ENCODE measurements at places on chromosomes 2 and 18. TPM values are rescaled to one million over a fixed set of nuclear protein-coding genes. Genes with fewer than 3 reads are reported as not detected.

GRCh38 chr2:241226723-241227572, 38.5 kb downstream of the ANO7 start:
- no peak overlapping the region for H3K4me3 ChIP-seq
- peaks cover 3% of the 10 kb centered on the region for H3K4me1 ChIP-seq
- H3K27ac ChIP-seq = no peak overlapping the region
- peaks cover 40% of the 10 kb centered on the region for H3K36me3 ChIP-seq
- DNase-seq = no peak

Gene MAB21L4
- total RNA-seq = not detected

Gene EFR3B
- 1.1 TPM for total RNA-seq

- peak; percentile 65 for DNase-seq
- H3K27ac ChIP-seq = peak overlapping the region; percentile 85
- H3K4me1 ChIP-seq = peaks cover 13% of the 10 kb centered on the region
- H3K27me3 ChIP-seq = no peaks in the 10 kb centered on the region
- H3K36me3 ChIP-seq = peaks cover 2% of the 10 kb centered on the region
- no peak overlapping the region for H3K4me3 ChIP-seq
Observed at GRCh38 chr2:46187112-46187618, 110.0 kb upstream of the EPAS1 start.

- H3K4me3 ChIP-seq = peak overlapping the region; percentile 83
- peak; percentile 88 for DNase-seq
- peak overlapping the region; percentile 98 for H3K27ac ChIP-seq
- no peaks in the 10 kb centered on the region for H3K27me3 ChIP-seq
- H3K36me3 ChIP-seq = no peaks in the 10 kb centered on the region
- peaks cover 32% of the 10 kb centered on the region for H3K4me1 ChIP-seq
Observed at GRCh38 chr2:33475224-33476130, 972 bp upstream of the RASGRP3 start.

GRCh38 chr2:128172191-128172590, 81.2 kb downstream of the UGGT1 start:
- H3K4me1 ChIP-seq = peaks cover 11% of the 10 kb centered on the region
- H3K4me3 ChIP-seq = no peak overlapping the region
- H3K27ac ChIP-seq = no peak overlapping the region
- H3K27me3 ChIP-seq = no peaks in the 10 kb centered on the region
- no peak for DNase-seq

- H3K27me3 ChIP-seq = peaks cover 5% of the 10 kb centered on the region
- no peak overlapping the region for H3K27ac ChIP-seq
- H3K4me3 ChIP-seq = no peak overlapping the region
Observed at GRCh38 chr2:182554950-182555349, 128.1 kb upstream of the PDE1A start.

GRCh38 chr2:118991554-118991953, 49.6 kb downstream of the MARCO start:
- no peak for DNase-seq
- H3K27me3 ChIP-seq = no peaks in the 10 kb centered on the region
- H3K27ac ChIP-seq = no peak overlapping the region
- H3K36me3 ChIP-seq = no peaks in the 10 kb centered on the region

Gene CHRNG
- not detected for total RNA-seq

GRCh38 chr2:33392366-33392765, 84.1 kb upstream of the RASGRP3 start:
- H3K4me3 ChIP-seq = no peak overlapping the region
- no peaks in the 10 kb centered on the region for H3K27me3 ChIP-seq
- no peaks in the 10 kb centered on the region for H3K36me3 ChIP-seq
- H3K4me1 ChIP-seq = no peaks in the 10 kb centered on the region
- no peak overlapping the region for H3K27ac ChIP-seq

DNA sequence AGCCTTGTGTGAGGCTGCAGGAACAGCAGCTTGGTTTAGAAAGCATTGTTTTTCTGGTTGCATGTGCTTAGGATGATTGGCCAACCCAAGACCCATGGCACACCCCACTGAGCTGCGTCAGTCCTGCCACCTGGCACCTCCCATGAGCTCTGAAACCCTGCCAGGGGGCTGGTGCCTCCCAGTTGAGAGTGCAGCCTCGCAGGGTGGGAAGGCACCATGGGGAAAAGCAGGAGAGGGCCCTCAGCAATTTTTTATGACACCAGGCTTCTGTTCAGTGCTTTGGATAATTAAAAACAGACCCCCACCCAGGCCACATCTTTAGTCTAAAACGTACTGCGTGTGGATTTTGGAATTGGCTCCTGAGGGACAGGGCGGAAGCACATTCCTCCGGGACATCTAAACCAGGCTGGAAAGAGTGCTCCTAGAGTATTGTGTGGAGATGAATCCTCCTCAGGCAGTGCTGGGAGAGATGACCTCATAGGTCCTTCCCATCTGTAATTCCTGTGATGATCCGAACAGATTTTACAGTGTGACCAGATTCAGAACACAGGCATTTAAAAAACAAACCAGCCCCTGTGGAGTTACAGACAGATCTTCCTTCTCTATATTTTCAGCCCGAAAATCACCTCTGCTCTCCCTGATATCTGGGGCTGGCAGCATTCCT, 438.3 kb downstream of the ZNF521 start:
- no peak overlapping the region for H3K4me3 ChIP-seq
- H3K27ac ChIP-seq = no peak overlapping the region
- peaks cover 7% of the 10 kb centered on the region for H3K27me3 ChIP-seq
- no peak for DNase-seq
- H3K36me3 ChIP-seq = no peaks in the 10 kb centered on the region

Gene ACVR1
- total RNA-seq = 23.0 TPM

GRCh38 chr2:30847329-30847728, 40.1 kb upstream of the CAPN13 start:
- H3K4me3 ChIP-seq = no peak overlapping the region
- peaks cover 17% of the 10 kb centered on the region for H3K27me3 ChIP-seq
- H3K36me3 ChIP-seq = no peaks in the 10 kb centered on the region
- H3K4me1 ChIP-seq = no peaks in the 10 kb centered on the region
- DNase-seq = no peak
- no peak overlapping the region for H3K27ac ChIP-seq

- H3K4me1 ChIP-seq = no peaks in the 10 kb centered on the region
- H3K27me3 ChIP-seq = peaks cover 2% of the 10 kb centered on the region
- no peak overlapping the region for H3K4me3 ChIP-seq
- H3K36me3 ChIP-seq = no peaks in the 10 kb centered on the region
- DNase-seq = no peak
- no peak overlapping the region for H3K27ac ChIP-seq
Observed at GRCh38 chr18:37304012-37304680, 261.5 kb downstream of the CELF4 start.

DNA sequence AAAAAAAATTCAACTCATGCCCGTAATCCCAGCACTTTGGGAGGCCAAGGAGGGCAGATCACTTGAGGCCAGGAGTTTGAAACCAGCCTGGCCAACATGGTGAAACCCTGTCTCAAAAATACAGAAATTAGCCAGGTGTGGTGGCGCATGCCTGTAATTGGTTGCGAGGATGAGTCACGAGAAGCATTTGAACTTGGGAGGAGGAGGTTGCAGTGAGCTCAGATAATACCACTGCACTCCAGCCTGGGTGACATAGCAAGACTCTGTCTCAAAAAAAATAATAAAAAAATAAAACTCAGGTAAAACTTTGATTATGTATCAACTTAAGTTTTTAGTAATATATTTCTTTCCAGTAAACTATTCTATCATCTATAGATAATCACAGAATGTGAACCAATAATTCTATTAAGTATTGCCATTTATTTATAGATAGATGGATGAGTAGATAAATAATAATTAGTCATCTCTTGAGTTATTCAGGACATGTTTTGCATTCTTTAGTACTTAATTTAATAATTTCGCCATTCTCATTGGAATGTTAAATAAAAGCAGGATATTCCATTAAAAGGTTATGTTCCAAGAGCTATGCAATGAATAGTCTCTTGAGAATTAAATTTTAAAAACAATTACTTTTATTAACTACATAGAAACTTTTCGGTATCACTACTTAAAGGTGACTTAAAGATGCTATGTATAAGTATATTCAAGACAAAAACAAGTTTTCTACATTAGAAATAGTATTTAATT, 48.7 kb downstream of the WDPCP start:
- peaks cover 9% of the 10 kb centered on the region for H3K36me3 ChIP-seq
- H3K4me1 ChIP-seq = no peaks in the 10 kb centered on the region
- H3K4me3 ChIP-seq = no peak overlapping the region
- H3K27ac ChIP-seq = no peak overlapping the region
- DNase-seq = no peak
- no peaks in the 10 kb centered on the region for H3K27me3 ChIP-seq

- DNase-seq = no peak
- H3K27me3 ChIP-seq = no peaks in the 10 kb centered on the region
- H3K4me3 ChIP-seq = peak overlapping the region; percentile 68
- peak overlapping the region; percentile 70 for H3K27ac ChIP-seq
- peaks cover 4% of the 10 kb centered on the region for H3K36me3 ChIP-seq
Observed at GRCh38 chr2:73980566-73980965, 4.1 kb upstream of the TET3 start.

GRCh38 chr2:180006781-180007579, at the start of gene CWC22:
CWC22 (minus strand) TSS chr2:180007297; CDS start chr2:179993341, 13,956 bp downstream.
- peaks cover 38% of the 10 kb centered on the region for H3K4me1 ChIP-seq
- peak within 1 kb of the TSS; percentile 99 for H3K27ac ChIP-seq
- peak; percentile 91 for DNase-seq
- H3K27me3 ChIP-seq = no peaks in the 10 kb centered on the region
- H3K4me3 ChIP-seq = peak within 1 kb of the TSS; percentile 92

GRCh38 chr2:85601771-85602475, 575 bp downstream of the TMEM150A start:
- H3K36me3 ChIP-seq = peaks cover 8% of the 10 kb centered on the region
- H3K27ac ChIP-seq = peak overlapping the region; percentile 51
- H3K4me1 ChIP-seq = peaks cover 27% of the 10 kb centered on the region
- H3K27me3 ChIP-seq = no peaks in the 10 kb centered on the region
- no peak for DNase-seq
- peak overlapping the region; percentile 71 for H3K4me3 ChIP-seq

GRCh38 chr2:158753641-158754611, 41.2 kb upstream of the DAPL1 start:
- peaks cover 3% of the 10 kb centered on the region for H3K4me1 ChIP-seq
- peaks cover 11% of the 10 kb centered on the region for H3K27me3 ChIP-seq
- no peak overlapping the region for H3K27ac ChIP-seq
- no peaks in the 10 kb centered on the region for H3K36me3 ChIP-seq
- DNase-seq = peak; percentile 44

DNA sequence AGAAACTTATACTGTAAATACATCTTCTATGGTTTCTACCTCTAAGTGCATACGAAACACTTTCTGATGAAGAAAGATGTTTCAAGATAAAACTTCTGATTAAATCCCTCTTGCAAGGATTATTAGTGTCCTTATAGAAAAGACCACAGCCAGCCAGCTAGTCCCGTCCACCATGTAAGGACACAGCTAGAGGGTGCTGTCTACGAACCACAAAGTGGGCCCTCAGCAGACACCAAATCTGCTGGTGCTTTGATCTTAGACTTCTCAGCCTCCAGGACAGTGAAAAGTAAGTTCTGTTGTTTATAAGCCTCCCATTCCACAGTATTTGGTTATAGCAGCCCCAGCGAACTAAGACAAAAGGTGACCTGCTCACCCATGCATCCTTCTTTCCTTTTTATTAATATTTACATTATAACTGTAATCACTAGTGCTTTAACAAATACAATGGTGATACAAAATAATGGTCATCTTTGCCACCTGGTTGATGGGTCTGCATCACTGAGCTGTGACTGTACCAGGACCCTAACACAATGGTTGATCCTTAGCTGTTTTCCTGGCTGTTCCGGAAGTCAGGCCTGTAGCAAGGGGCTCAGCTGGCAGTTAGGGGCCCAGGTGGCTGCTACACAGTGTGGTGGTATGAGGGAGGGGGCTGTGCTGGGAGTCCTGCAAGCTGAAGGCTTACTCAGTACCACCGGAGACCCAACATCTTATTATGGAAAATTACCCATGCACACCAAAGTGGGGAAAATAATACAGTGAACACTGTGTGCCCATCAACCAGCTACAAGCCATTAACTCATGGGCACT, 108.5 kb upstream of the SMAD7 start:
- H3K4me1 ChIP-seq = peaks cover 20% of the 10 kb centered on the region
- H3K27me3 ChIP-seq = no peaks in the 10 kb centered on the region
- H3K4me3 ChIP-seq = no peak overlapping the region
- no peak for DNase-seq
- H3K36me3 ChIP-seq = peaks cover 4% of the 10 kb centered on the region

DNA sequence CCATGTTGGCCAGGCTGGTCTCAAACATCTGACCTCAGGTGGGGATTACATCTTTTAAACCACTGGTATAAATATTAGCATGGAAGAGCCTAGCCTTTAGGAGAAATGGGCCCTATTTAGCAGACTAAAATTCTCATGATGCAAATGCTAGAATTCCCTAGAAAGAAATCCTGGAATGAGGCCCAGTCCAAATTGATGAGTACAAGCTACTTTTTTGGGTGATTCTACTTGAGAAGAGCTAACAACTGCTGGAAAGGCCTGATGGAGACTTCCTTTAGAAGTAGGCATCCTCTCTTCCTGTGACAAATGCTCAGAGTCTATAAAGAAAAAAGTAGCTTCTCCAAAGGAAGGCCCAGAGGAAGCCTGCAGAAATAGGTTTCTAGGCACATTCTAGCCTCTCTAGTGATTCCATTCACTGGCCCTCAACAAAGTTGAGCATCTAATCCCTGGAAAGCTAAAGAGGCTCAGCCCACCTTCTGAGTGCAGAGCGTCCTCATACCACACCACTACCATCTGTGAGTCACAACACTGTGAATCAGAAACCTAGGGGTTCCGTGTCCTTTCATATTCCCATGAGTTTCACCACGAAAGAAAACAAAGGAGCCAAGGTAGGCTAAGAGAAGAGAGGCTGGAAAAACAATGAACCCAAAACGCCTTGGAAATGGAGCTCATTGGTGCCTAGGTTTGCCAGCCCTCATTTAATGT, 183.1 kb downstream of the C1D start:
- no peaks in the 10 kb centered on the region for H3K36me3 ChIP-seq
- no peak for DNase-seq
- no peak overlapping the region for H3K27ac ChIP-seq
- H3K27me3 ChIP-seq = peaks cover 14% of the 10 kb centered on the region
- no peak overlapping the region for H3K4me3 ChIP-seq
- H3K4me1 ChIP-seq = no peaks in the 10 kb centered on the region

Gene IL18R1
- 23.4 TPM for total RNA-seq

GRCh38 chr2:211652327-211652726, 886.3 kb downstream of the ERBB4 start:
- no peaks in the 10 kb centered on the region for H3K27me3 ChIP-seq
- no peaks in the 10 kb centered on the region for H3K36me3 ChIP-seq
- DNase-seq = no peak
- no peak overlapping the region for H3K27ac ChIP-seq
- H3K4me1 ChIP-seq = no peaks in the 10 kb centered on the region

Gene TTN
- total RNA-seq = 1.6 TPM

GRCh38 chr2:159946326-159946999, 116.0 kb downstream of the PLA2R1 start:
- H3K4me1 ChIP-seq = no peaks in the 10 kb centered on the region
- no peak overlapping the region for H3K4me3 ChIP-seq
- DNase-seq = no peak
- no peak overlapping the region for H3K27ac ChIP-seq

DNA sequence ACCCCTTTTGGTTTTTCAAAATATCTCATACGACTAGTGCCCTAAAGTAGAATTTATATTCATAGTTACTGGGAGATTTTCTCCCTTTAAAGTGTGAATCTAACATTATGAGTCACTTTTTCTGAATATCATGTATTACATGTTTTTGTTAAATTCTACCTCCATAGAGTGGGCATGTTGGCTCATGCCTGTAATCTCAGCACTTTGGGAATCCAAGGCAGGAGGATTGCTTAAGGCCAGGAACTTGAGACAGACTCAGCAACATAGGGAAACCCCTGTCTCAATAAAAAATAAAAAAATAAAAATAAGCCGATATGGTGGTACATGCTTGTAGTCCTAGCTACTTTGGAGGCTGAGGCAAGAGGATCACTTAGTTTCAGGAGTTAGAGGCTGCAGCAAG, 45.3 kb upstream of the UNC80 start:
- no peak overlapping the region for H3K4me3 ChIP-seq
- H3K27ac ChIP-seq = no peak overlapping the region
- DNase-seq = no peak
- H3K4me1 ChIP-seq = no peaks in the 10 kb centered on the region
- no peaks in the 10 kb centered on the region for H3K36me3 ChIP-seq

Measured in activated CD4-positive, alpha-beta T cell treated with anti-CD3 and anti-CD28 coated beads for 36 hours (primary cell).